ENCODE measurements at places on chromosomes 7 and 10.

- DNase-seq, result no peak
Measured at GRCh38 chr10:78717200-78717599, 351.6 kb upstream of the ZMIZ1 start.

DNA sequence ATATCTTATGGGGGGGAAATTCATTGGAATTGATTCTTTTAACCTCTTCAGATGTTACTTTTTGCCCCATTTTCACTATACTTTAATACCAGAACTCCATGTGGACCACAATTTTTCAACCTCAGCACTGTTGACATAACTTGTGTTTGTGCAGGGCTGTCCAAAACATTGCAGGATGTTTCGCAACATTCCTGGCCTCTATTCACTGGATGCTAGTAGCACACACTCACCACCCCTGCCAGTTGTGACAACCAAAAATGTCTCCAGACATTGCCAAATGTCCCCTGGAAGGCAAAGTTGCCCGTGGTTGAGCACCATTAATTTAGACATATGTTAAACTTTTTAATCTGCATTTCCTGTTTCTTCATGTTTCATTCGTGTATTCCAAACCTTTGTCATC lies 234.7 kb downstream of the GFRA1 start:
- DNase-seq, result no peak

DNA sequence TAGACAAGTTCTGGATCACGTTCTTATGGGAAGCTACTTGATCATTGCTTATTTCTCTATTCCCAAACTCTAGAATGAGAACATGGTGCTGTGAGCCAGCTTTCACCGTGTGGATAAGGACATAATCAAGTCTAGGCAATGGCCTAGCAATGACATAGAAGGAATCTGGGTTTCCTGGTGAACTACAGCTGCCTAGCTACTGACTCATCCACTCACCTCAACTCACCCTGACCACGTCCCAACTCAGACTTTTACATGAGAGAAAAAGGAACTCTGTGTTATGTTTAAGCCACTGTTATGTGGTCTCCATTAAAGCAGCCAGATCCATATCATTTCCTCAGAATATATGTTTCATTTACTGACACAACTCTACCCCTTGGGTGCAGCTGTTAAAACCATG lies 18.8 kb upstream of the MET start:
- no peak for DNase-seq

DNA sequence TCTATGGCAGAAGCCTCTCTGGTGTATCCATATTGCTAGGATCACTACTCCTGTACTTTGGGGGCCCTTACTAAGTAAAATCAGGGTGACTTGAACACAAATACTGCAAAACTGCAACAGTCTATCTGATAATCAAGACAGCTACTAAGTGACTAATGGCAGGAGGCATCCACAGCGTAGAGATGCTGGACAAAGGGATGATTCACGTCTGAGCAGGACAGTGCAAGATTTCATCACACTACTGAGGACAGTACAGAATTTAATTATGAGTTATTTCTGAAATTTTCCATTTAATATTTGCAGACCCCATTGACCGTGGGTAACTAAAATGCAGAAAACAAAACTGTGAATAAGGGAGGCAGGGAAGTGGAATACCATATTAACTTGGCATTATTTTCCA lies 10.4 kb downstream of the CUL2 start:
- no peak for DNase-seq

- DNase-seq, result no peak
Measured at GRCh38 chr10:22483132-22483531, 137.8 kb downstream of the SPAG6 start.

DNA sequence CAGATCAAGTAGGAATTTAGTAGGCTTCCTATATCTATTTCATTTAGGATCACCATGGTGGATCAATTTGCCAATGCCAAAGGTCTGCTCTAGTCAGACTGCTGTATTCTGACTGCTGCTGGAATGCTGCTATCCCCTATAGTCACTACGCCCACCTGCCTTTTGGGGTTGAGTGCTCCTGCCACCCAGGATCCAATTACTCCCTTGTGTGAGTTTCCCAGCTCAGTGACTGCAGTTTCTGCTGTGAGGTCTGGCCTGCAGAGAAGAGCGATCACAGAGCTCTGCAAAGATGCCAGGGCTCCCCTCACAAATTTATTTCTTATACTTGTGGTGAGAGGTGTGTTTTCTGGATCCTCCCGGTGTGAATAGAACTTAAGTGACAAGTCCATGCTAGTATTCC lies 88.1 kb upstream of the FOXI2 start:
- DNase-seq, result no peak
